SIG-M5 (cell line): ENCODE measurements at places on chromosomes 2 and 18.

- DNase-seq: no peak
Measured at GRCh38 chr2:204114295-204115136, 178.0 kb downstream of the ICOS start.

- no peak for DNase-seq
Measured at GRCh38 chr18:53305461-53305860, 919.0 kb downstream of the MBD2 start.

DNA sequence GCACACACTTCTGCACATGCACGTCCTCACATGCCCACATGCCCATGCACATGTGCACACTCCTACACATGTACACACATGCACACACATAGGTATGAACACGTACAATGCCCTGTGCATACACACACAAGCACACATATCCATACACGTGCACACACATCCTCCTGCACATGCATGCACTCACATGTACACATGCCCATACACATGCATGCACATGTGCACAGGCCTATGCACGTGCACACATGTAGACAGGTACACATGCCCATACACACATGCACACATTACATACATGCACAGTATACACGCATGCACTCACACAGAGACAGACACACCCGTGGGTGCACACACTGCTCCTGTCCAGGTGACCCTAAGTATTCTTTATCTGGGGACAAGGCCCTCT lies 34.3 kb downstream of the GPC1 start:
- no peak for DNase-seq

- no peak for DNase-seq
Measured at GRCh38 chr18:59874166-59874565, 25.6 kb upstream of the PMAIP1 start.

DNA sequence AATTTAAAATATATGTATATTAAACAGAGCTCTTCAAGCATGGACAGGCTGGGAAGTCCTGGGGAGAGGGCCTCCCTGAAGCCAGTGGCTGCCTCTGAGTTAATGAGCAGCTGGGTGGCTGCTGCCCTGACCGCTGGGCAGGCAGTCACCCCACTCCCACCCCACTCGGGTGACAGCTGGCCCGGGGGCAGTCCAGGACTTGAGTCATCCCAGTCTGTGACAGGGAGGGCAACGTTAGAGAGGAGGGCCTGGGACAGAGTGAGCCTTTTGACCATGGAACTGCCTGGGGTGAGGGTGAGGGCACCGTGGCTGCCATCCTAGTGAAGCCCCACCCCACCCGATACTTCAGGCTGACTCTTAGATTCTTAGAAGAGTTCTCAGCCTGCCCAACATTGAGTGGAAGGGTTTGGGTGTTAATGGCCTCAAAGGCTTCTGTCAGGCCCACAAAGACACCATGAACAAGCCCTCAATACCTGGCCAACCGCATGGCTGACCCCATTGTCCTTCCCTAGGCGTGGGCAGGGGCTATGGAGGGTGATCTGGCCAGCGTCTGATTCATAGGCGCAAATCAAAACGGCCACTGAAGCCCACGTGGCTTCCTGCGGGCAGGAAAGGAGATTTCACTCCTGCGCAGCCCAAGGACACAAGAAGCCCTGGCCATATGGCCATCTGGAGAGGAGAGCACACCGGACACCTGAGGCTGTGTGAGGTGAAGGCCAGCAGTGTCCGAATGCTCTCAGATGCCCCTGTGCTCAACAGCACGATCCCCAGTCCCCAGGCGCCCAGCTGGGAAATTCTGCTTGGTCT lies 47.5 kb downstream of the MRPS5 start:
- DNase-seq: no peak

DNA sequence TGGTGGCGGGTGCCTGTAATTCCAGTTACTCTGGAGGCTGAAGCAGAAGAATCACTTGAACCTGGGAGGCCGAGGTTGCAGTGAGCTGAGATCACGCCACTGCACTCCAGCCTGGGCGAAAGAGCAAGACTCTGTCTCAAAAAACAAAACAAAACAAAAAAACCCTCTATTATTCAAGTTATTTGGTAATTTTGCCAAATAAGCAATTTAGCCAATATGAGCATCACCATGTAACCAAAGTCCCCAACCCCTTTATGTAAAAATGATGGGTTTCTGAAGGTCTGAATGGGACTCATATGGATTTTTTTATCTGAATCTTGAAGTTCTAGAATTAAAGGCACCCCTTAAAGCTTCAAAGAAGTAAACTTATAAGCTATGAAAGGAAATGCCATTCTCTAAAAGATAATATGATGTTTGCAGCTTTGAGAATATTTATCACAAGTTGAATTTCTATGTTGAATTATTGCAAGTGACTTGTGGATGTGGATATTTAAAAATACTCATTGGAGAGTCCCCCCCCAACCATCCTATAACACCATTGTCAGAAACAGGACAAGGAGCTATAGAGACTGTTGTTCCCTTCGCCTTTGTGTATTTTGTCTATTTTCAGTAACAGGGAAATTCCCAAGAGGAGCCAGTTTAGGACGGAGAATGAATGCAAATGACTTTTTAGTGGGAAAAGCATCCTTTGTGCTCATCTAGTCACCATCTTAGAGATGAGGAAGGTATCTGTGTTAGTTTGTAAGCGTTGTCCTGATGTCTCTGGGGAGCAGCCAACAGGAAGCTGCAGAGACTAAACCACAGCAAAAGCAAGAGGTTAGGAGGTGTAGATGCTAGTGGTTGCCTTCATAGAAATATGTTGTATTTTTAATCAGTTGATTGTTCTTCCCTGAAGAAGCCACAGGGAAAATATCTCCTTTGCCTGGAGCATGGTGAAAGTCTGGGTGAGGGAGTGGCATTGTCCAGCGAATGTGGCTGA lies 68.3 kb downstream of the TET3 start:
- DNase-seq: no peak

DNA sequence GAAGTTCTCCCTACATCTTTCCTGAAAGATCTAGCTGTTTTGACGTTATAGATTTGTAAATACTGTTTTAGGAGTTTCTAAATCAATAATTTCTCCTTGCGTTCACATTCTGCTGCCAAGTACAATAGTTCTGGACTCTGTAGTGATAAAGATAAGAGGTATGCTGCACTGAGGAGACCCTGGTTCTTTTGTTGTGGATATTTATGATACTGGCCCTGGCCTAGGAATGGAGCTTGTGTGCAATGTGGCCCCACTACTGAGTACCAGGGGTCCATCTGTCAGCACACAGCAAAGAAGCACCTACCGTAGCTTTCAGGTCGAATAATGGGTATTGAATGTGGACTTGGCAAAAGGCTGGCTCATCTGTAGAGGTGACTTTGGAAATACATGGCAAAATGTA lies 85.0 kb downstream of the MAP3K20 start:
- DNase-seq: no peak

- no peak for DNase-seq
Measured at GRCh38 chr2:48009256-48009655, 103.0 kb upstream of the FBXO11 start.

- no peak for DNase-seq
Measured at GRCh38 chr2:41234093-41234492, 782.2 kb upstream of the SLC8A1 start.

- DNase-seq: no peak
Measured at GRCh38 chr2:136932700-136933099, 167.4 kb downstream of the THSD7B start.

DNA sequence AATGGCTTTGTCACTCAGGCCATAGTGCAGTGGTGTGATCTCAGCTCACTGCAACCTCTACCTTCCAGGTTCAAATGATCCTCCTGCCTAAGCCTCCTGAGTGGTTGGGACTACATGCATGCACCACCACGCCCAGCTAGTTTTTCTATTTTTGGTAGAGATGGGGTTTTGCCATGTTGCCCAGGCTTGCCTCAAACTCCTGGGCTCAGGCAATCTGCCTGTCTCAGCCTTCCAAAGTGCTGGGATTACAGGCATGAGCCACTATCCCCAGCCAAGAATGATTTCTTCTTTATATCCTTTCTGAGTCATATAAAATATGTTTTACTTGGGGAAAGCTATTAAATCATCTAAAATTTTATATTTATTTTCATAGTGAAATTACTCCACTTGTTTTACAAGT lies 61.3 kb downstream of the CYBRD1 start:
- DNase-seq: no peak

GRCh38 chr2:46471-47345 lies at the start of gene FAM110C:
FAM110C (minus strand) TSS chr2:46505; CDS start chr2:46385, 120 bp downstream.
- no peak for DNase-seq

DNA sequence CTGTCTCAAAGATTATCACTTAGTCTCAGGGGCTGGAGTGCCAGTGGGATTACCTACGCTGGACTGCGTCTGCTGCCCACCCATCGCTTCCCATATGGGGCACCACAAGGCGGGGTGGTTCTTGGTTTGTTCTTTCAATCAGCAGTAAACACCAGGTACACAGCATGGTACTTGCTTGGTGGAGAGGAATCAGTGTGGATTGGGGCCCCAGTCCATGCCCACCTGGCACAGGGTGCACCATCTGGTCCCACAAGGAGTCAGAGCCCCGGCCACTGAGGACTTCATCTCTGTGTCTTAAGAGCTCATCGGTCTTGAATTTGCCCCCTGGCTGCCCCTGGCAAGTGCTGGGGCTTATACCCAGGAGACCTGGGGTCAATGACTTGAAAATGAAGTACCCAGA lies 96.2 kb downstream of the GLI2 start:
- DNase-seq: no peak

DNA sequence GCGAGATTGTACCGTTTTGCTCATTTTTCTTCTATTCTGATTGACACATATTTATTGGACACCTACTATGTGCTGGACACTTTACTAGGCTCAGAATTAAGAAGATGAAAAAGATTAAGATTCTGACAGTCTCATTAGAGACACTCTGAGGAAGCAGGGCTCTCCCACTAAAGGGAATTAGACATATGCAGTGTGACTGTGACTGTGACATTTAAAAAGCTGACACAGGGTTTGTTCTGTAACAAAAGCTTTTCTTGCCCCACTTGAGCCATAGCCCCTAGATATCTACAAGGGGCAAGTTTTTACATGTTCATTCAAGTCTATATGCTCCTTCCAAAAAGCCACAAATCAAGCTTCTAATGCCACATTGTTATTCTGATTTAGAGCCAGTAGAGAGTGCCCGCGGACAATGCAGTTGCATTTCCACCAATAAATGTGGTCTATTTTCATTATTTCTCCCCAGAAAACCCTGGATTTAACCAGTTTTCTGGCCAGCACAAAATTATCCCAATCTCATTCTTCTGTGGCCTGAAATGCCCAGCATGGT lies 9.8 kb downstream of the ARHGAP25 start:
- no peak for DNase-seq

DNA sequence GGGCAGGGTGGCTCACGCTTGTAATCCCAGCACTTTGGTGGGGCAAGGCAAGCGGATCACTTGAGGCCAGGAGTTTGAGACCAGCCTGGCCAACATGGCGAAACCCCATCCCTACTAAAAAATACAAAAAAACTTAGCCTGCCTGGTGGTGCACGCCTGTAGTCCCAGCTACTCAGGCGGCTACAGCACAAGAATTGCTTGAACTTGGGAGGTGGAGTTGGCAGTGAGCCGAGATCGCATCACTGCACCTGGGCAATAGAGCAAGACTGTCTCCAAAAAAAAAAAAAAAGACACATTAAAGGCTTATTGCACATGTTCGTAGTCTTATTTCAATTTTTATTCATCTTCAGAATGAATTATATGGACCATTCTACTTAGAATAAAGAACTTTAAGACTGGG lies 110.2 kb downstream of the BMPR2 start:
- DNase-seq: no peak

GRCh38 chr2:3557639-3558204 lies 411 bp downstream of the RNASEH1 start:
- no peak for DNase-seq

DNA sequence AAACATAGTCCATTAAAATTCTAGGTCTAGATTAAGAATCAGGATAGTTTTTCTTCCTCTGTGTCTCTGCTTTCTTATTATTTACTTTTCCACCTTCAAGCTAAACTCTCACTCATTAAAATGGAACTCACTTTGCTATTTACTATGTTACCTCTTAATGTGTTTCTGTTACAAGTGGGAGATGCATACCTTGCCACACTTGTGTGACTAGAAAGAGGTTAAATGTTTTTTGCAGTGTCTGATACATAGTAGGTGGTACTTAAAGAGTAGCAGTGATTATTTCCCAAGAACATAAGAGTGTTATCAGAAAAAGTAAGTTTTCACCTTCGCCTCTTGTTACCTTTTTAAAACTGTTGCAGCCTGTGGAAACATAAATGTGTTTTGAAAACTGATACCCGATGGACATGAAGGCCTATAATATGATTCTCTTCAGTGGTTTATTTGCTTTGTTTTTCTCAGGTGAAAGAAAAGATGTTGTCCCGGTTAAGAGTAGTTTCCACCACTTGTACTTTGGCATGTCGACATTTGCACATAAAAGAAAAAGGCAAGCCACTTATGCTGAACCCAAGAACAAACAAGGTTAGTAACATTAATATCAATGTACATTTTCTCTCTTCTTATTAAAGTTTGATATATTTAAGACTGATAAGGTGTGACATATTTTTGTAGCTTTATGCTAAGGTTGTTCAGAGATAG lies 16.6 kb downstream of the ME2 start:
- DNase-seq: no peak

DNA sequence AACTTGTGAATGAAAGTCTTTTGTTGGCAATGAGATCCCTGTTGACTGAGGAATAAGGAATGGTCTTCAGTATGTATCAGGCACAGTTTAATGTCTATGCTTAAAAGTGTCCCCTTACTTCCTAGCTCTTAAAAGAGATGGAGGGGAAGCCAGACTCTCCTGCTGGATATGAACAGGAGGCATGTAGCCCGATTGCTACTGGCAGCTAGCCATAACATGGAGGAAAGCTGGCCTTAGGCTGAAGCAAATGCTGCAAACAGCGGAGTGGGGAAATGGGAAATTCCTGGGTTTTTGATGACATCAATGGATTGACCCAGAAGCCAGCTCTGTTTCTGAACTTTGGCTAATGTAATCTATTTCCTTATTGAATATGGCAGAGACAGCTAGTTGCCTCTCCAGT lies 266.1 kb downstream of the SLC4A3 start:
- DNase-seq: no peak

DNA sequence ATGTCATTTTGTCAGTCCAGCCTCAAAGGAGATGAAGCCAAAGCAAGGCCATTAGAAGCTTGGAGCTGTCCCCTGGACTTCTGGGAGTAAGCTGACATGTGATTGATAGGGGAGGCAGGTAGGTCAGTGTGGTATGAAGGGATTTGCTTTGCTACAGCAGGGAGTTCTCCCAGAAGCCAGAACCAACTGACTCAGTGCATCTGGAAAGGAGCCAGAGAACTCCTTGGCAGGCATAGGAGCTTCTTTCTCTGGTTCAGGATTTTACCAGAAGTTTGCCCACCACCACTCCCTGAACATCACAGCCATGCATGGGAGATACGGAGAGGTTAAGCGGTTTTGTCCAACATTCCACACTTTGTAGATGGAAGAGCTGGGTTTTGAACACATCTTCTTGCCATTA lies 24.5 kb upstream of the KCNE4 start:
- no peak for DNase-seq

DNA sequence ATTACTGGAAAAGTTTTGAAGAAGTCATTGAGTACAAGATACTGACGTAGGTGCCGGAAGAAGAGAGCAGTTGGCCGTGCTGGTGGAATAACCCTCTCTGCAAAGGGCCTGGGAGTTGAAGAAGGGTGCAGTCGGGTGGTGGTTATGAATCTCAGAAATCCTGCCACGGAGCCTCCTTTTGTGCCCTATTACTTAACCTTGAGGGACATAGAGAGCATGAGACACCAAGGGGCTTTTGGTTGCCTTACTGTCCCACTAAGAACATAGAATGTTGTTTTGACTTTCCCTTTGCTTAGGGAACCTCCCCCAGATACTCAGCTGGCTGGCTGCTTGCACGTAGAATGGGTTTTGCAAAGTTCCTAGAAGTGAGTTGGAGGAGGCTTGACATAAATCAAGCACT lies 1.3 kb upstream of the CD28 start:
- no peak for DNase-seq

GRCh38 chr2:17327649-17328048 lies 190.6 kb downstream of the RAD51AP2 start:
- DNase-seq: no peak
